Stimulated activated CD8-positive, alpha-beta memory T cell treated with anti-CD3 and anti-CD28 coated beads, Interleukin-4, amount 100 ng/mL, for 4 hours (primary cell): ENCODE measurements at places on chromosomes 3 and 15.

DNA sequence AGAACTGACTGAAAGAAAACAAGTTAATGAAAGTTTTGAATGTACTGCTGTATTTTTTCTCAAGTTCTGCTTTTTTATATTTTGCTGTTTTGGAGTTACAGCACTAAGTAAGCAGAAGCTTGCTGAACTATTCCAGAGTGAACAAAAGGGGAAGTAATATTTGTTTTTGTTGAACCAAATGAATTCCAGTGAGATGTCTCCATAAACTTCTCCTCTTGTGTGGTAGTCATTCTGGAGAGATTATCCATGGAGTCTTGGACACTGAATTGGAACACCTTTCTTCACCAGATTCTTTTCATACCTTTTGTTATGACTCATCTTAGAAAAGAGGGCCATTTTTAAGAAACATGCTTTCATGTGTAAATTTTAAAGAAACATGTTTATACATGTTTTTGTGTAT is 8.8 kb downstream of the ANKUB1 start:
- no peak for DNase-seq

DNA sequence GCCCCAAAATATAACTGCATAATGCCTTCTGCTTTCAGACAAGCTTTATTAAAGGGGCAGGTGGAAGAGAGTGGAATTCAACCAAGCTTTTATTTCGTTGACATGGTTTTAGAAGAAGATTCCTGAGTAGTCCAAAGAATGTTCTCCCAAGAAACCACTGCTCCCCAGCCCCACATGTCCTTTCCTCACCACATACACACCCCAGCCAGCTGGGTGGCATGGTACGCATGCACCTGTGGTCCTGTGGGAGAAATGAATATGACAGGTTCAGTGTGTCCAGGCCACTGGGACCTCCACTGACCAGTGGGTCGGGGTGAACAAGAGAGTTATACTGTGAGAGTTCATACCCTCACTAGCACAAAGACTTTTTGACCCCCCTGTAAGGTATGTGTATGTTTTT is 30.2 kb downstream of the ARID3B start:
- no peak for DNase-seq

DNA sequence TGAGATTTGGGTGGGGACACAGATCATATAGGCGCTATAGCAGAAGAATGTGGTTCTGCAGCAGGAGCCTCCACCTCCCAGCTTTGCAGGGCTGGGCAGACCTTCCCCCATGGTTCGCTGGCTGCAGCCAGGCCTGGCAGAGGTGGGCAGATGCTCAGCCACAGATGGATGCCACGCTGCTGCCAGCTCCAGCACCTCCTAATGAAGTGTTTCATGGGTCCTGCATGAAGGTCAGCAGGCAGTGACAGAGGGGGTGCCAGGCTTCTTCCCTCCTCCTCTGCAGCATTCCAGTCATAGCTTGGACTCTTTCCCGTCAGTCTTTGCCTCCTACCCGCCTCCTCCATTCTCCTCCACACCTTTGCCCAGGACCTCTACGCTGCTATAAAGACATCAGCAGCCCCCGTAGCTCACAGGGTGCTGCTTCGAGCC is 85.9 kb downstream of the SLCO3A1 start:
- DNase-seq = no peak

- DNase-seq = peak; percentile 37
Observed at GRCh38 chr3:195106418-195106906, 164.5 kb downstream of the XXYLT1 start.

DNA sequence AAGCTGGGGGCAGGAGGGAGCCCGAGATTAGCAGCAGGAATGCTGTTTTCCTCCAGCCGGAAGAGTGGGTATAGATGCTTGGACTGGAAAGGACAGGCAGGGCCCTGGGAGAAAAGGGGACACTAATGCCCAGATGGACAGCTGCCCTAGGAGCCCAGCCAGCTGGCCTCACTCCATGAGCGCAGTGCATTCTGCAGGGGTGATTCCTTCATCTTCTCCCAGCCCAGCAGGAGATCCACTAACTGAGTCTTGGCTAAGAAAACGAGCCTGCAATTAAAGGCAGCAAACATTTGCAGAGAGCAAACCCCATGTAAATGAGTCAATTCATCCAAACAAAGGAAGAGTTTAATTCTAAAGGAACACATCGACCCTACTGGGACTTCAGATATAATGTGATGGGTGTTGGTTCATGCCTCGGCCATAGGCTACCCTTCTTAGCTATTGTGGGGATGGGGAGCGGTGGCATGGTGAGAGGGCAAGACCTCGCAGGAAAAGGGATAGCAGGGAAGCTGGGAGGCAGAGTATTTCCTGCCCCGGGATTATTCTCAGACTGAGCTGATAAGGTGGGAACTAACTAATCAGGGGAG is 13.3 kb upstream of the MINAR1 start:
- no peak for DNase-seq

DNA sequence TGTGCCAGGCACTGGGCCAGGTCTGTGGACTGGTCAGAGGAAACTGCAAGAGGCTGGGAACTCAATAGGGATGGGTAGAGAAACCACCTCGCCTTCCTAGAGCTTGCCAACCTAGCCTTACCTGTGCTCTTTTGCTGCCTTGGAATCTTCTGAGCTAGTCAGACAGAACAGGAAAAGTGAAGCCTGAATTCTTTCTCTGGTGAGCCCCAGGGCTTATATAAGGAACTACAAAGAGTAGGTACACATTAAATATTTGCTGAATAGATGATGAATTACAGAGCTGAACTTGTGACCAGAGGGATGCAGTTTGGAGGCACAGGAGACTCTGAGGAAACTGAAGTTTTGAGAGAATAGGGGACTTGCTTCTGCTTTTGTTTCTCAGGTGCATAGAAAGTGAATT is 15.6 kb upstream of the FBXW12 start:
- DNase-seq = no peak

GRCh38 chr3:65548848-65549625 is 489.7 kb downstream of the MAGI1 start:
- DNase-seq = no peak

DNA sequence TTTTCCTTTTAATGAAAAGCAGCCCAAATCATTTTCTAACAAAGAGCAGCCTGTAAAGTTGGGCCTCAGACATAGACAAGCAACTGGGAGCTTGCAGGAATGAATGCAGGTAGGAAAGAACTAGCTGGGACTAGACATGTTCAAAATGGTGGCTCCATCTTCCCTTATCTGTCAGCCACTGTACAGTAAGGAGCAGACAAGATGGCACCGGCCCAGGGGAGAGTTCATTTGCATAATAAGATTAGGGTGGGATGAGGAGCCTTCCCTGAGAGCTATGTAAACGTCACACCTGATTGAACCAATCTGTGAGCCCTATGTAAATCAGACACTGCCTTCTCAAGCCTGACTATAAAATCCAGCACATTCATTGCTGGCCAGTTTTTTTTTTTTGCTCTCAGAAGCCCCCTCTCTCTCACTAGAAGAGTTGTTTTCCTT is 59.7 kb upstream of the GK5 start:
- DNase-seq = no peak

GRCh38 chr3:139219463-139219862 is 124.4 kb upstream of the MRPS22 start:
- no peak for DNase-seq

- DNase-seq = no peak
Observed at GRCh38 chr3:24905266-24905665, 410.6 kb upstream of the THRB start.

GRCh38 chr15:71118881-71119632 is 3.8 kb downstream of the THSD4 start:
- no peak for DNase-seq

GRCh38 chr15:68228143-68228970 is 1.2 kb downstream of the CLN6 start:
- DNase-seq = no peak

DNA sequence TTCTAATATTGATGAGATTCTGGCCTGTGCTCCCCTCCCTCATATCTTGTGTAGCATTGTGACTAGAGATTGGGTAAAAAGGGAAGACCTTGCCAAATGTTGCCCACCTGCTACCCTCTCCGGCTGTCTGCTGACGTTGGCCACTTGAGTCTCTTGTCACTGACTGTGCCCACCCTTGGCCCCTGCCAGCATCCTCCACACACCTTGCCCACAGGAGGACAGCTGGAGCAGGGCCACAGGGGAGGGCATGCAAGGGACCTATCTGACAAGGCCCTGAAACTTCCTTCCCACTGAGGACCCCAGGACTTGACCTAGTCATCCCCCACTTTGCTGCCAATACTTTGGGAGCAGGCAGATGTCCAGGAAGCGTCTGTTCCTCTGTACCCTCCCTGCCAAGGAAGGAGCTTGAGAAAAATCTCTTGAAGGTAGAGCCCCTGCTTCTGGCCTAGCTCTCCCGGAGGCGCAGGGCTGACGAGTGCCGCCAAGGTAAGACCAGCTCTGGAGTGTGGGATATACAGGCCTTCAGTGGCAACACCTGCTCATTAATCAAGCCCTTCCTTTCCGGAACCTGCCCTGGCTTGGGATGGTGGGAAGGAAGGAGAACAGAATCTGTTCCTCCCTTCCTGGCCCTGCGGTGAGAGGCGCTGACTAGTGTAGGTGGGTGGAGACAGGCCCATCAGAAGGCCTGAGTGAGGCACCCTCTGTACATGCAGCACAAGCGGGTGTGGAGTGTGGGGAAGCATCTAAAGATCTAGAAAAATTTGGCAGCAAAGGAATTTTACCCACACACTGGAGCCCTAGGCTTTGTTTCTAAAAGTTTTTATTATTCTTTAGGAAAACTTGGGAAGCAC is 4.9 kb upstream of the PAK6 start:
- DNase-seq = no peak

DNA sequence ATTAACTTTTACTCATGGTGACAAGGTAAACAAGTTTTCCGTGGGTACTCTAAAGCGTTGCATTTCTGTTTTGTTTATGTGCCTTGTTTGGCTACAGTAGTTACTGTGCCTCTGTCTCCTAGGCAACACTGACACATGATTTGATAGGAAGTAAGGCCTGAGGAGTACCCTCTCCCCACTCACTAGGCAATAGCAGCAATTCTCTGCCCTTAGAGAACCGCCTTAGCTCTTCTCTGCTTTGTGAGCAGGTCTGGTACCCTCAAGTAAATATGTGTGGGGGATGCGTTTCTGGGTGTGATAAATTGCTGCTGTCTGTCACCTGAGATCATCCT is at the start of gene IL5RA:
Gene IL5RA, minus strand, starts transcription at position 76 of the 332 bp plus-strand sequence. CDS start 5,390 bp downstream, outside the sequence.
- DNase-seq = no peak

DNA sequence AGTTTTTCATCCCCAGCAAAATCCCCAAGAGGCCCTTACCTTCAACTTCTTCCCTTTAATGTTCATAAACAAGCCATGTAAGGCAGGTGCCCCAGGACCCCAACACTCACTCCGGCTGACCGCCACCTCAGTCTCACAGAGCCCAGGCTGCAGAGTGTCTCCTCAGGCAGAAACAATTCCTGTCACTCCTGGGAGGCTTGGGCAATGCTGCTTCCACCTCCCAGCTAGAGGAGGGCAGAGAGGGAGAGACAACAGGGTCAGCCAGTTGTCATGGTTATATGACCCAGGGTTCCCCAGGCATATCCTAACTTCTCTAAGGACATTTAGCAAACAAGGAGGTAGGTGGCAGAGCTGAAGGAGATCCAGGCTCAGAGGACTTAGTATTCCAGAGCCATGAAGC is at the start of gene PLIN1:
Gene PLIN1, minus strand, starts transcription at position 156 of the 400 bp plus-strand sequence. CDS start 1,878 bp downstream, outside the sequence.
- no peak for DNase-seq

DNA sequence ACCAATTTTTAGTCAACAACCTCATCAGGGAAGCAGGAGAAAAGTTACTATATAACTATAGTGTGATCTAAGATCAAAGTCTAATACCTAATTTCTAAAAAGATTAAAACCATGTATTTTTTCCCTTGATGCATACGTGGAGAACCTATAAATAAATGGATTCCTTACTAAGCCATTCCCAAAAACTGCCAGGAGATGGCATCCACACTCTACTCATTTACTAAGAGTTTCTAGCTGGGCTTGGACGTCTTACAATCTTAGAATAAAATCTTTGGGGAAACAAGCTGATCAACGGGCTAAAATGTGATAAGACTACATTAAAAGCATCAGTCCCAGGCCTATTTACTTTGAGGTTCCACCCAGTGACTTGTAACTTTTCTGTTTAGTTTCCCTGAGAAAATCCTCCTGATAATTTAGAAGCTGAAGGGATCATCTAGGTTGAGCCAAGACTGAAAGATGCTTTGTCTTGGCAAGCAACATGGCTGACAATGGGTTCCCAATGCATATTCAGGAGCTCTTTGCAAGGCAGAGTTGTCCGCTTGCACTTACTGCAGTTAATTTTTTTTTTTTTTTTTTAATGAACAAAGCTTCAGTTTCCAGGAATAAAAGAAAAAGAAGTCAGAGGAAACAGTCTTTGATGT is 85.5 kb upstream of the FGF12 start:
- no peak for DNase-seq

GRCh38 chr15:71730277-71731144 is 79.8 kb upstream of the NR2E3 start:
- DNase-seq = no peak

DNA sequence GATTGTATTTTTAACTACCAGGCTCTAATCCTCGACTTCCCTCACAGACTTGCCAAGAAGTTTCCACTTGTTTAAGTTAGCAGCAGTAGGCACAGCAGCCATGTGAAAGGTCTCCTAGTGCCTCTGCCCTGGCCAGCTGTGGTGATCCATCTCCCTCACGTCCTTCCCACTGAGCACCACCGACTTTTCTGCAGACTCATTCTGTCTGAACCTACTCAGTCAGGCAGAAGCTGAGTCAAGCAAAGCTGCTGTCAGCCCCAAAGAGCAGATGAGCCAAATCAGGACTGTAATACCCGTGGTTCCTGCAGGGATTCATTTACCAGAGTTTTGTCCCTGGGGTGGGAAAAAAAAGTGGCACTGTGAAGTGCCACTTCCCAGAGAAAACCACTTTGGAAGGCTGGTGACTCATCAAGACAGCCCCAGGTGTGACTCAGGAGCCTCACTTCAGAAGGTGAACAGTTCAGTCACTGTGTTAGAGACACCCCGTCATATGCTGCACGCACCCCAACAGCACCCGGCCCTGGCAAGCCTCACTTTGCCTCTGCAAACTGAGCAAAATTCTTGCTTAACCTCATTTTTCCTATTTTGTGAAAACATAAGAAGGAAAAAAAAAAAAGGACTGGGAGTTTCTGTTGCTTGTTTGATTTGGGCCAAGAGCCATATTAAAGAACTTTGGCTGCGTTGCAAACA is 76.0 kb downstream of the WWTR1 start:
- no peak for DNase-seq

- no peak for DNase-seq
Observed at GRCh38 chr15:67152429-67152828, 87.0 kb downstream of the SMAD3 start.

GRCh38 chr3:187456250-187456649 is 88.1 kb downstream of the RTP4 start:
- DNase-seq = no peak

DNA sequence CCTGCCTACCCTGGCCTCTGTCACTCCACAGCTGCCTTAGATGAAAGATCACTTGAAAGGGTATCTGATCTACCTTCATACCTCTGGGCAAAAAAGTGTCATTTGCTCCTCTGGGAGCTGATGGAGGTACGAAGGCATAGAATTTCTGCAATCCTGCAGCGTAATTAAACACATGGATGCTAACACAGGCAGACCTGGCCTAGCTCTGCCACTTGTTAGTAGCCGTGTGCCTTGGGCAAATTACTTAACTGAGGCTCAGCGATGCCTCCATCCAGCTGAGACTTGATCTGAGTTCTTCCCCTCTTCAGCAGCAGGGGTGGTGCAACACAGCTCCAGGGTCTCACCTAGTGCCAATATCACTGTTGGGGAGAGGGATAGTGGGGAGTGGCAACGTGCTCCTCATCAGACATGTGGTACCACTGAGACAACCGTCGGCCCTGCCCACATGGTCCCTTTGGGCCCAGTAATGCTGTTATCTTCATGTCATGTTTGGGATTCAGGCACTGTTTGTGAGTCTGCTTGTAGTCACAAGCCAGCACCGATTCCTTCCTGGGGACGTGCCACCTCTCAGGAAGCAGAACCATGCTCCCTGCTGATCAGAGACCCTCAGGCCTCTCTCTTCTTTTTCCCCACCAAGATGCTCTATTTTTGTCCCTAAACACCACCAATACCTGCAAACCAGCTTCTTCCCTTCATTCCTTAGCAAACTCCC is 34.1 kb upstream of the PIAS1 start:
- no peak for DNase-seq
